Astrocyte of the spinal cord (primary cell): ENCODE measurements at places on chromosomes 6 and 20.

- no peak for DNase-seq
Observed at GRCh38 chr20:23691675-23692074, 2.8 kb upstream of the CST4 start.

GRCh38 chr20:64053841-64054661, 4.6 kb upstream of the SOX18 start:
- DNase-seq = peak; percentile 23

DNA sequence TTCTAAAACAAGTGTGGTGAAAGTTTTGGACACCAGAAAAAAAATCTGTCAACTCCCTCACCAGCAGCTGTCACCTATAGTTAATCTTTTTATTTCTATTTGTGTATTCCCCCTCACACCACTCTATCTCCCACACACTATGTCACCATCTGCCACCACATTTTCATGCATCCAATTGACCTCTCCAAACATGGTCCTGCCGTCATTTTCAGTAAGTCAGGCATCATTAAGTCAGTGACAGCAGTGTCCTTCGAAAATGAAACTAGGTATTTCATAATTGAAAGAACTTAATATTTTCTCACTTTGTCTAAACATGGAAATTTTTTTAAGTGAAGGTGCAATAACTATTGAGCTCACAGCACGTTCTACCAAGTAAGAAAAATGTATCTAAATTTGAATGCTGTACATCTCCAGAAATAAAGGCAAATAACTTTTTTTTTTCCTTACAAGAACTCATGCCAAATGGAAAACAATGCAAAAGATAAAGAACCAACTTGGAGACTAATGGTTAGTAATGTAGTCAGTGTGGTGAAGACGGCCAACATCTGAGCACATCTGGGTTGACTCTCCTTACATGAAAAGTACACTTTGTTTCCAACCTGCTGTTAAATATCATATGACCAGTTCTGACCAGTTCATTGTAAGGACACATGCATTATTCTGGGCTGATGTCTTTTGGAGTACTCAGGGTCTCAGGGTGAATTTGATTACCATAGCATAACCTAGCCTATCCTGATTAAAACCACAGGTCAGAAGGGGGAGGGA, 623.3 kb upstream of the MANEA start:
- no peak for DNase-seq

DNA sequence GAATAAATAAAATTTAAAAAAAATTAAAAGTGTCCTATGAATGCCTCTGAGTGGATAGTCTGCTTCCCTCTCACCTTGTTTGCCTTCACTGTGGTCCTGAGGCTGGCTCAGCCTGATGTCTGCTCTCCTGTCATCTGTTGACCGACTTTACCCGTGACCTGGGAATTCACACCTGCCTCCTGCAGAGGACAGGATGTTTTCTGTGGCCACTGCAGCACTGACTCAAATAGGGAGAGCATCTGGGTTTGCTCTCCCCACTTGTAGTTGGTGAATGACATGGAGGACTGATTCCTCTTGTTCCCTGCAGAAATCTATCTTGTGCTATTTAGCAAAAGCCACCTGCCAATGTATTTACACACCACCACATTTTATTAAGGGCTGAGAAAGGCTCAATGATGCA, 52.4 kb upstream of the ERVFRD-1 start:
- no peak for DNase-seq

GRCh38 chr6:101703311-101703710, 309.8 kb downstream of the GRIK2 start:
- no peak for DNase-seq

DNA sequence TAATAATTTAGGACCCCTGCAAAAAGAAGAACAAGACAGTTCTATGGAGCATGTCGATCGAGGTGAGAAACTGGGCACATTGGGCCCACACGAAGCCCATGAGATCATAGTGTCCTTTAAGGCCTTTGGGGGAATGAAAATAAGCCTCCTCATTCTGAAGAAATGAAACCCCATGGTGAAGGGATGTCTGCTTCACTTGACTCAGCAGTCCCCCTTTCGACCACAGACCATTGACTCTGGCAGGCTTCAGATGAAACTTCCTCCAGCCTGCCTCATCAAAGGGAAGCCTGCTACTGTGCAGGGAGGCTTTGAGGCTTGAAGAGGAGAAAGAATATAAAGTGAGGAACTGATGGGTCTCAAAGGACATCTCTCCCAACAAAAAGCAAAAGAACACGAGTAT, 144.2 kb upstream of the FBXL4 start:
- no peak for DNase-seq

DNA sequence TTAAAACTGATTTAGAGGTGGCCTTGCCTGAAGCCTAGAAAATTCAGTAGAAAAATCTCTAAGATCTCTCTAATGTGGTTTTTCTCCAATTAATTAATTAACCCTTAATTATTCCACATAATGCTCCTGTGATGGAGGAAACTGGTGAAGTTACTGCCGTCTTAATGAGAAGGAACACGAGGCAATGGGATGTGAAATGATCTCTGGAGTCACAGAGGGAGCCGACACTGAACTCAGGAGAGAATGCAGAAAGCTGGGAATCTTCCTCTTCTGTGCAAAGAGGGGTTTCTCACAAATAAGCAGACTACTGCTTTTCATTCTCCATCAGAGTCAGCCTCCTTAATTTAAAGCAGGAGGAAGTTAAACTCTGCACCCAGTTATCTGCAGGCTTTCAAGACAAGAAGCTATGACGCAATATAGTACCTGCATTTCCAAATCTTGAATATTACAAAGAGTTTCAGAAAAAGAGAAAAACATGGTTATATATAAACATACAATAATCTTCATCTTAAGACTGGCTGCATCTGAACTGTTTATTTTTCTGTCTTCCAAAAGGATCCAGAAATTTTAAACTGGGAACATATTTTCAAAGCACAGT, 18.1 kb upstream of the SNRPB2 start:
- DNase-seq = no peak

GRCh38 chr6:72580281-72580940, 41.5 kb upstream of the KCNQ5 start:
- peak; percentile 79 for DNase-seq

GRCh38 chr20:10651227-10651990, 22.4 kb downstream of the JAG1 start:
- peak; percentile 82 for DNase-seq

GRCh38 chr20:53917145-53918019, 153.0 kb downstream of the BCAS1 start:
- DNase-seq = no peak

- no peak for DNase-seq
Observed at GRCh38 chr20:37463726-37464494, 57.1 kb upstream of the NNAT start.

DNA sequence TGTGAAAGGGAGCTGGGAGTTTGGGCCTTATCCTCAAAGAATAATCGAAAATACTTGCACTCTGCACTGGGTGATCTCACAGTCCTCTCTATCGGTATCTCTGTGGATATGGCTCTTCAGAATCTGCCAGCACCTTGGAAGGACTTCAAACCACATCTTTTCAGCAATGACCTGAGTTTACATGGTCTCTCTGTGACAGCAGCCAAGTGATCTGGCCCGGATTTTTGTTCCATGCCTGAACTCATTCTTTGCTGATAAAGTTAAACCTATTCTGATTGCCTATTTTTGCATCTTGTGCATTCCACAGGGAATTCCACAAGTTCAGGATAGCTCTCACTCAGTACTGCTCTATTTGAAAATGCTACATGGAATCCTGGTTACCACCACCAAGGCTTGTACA, 98.9 kb downstream of the HDGFL1 start:
- DNase-seq = peak; percentile 20

- DNase-seq = no peak
Observed at GRCh38 chr6:33824461-33825154, 20.8 kb upstream of the MLN start.

GRCh38 chr20:58071991-58072390, 156.5 kb downstream of the ANKRD60 start:
- no peak for DNase-seq

- no peak for DNase-seq
Observed at GRCh38 chr20:15951658-15952057, 621.6 kb downstream of the KIF16B start.

- DNase-seq = no peak
Observed at GRCh38 chr6:116463301-116463700, 2.1 kb downstream of the CALHM6 start.

GRCh38 chr6:13384506-13384905, 56.2 kb upstream of the TBC1D7 start:
- DNase-seq = no peak

- DNase-seq = no peak
Observed at GRCh38 chr6:13368731-13369115, 40.4 kb upstream of the TBC1D7 start.

DNA sequence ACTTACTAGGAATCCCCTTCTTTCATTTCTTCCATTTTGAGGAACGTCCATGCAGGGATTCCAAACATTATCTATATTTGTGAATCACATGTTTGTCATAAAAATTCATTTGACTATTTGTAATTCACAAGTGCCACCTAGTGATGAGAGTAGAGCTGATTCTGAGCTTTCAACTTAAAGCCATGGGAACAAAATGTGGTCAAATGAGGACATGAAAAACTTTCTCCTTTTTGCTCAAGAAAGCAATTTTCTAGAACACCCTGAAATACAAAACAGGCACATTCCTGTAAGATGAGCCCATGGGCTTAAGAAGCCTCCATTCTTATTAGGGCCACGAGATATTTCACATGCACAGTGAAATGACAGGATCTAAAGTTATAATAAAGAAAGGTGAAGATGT, 12.3 kb downstream of the MAP3K7 start:
- peak; percentile 48 for DNase-seq

DNA sequence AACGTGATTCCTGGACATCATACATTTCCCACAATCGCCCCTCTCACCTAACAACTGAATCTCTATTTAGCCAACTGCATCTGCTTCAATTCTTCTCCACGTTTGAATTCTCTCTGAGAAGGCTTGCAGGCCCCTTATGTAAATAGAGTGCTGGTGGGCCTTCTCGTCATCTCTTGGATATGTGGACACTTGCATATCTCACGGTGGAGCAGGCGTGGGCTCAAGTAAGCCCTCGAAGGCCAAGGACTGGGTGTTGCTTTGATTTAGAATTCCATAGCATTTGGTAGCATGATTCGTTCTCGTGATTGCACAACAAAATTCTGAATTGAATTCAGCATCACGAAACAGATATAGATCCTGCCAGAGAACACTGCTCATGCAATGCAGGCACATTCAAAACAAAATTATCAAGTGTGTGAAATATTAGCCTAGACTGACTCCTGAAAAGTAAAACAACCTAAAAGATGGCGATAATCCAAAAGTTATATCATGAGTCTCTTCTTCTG, 613.6 kb downstream of the TFAP2A start:
- no peak for DNase-seq

DNA sequence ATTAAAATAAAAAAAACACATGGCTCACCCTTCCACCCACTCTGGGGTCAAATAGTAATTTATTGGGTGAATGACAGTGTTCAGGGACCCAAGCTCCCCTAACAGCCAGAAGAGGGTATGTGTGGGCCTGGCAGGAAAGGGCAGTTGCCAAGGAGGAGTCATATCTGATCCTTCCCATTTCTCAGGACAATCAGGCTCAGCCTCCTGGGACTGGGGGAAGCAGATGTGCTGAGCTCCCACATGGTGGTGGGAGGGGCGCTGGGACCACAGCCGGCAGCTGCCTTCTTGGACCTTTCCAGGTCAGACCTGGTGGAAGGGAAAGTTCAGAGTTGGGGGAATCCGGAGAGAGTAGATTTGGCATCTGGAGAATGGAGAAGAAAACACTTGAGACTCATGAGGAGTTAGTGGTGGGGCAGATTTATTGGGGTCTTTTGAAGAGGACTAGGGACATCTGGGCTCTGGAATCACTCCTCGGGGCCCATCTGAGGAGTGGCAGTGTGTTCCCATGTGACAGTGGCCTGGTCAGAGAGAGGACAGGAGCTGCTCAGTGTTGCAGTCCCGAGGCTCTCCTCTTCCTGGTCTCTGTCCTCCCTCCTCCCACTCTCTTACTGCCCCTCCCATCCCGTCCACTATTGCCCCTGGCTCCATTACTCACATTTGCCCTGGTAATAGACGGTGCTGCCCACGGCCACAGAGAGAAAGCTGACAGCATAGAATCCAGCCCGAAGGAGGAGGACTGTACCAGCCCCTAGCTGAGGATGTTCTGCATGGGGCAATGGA, 3.0 kb downstream of the LST1 start:
- no peak for DNase-seq

- DNase-seq = peak; percentile 62
Observed at GRCh38 chr6:16273256-16273655, 34.9 kb downstream of the GMPR start.

DNA sequence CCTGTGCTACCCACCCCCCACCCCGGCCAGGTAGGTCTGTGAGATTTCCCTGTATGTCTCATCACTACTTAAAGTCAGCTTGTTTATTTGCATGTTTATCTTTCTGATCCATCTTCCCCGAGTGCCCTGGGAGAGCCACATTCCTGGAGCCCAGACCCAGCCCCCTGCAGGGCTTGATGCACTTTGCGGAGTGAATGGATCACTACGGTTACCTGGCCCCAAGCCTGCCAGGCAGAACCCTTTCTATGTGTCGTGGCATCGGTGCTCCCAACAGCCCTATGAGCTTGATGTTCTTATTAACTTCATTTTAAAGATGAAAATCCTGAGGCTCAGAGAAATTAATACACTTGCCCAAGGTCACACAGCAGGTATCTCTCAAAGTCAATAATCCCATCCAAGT, 13.6 kb upstream of the SLCO4A1 start:
- no peak for DNase-seq

- no peak for DNase-seq
Observed at GRCh38 chr20:35088231-35089145, 4.1 kb downstream of the TRPC4AP start.

DNA sequence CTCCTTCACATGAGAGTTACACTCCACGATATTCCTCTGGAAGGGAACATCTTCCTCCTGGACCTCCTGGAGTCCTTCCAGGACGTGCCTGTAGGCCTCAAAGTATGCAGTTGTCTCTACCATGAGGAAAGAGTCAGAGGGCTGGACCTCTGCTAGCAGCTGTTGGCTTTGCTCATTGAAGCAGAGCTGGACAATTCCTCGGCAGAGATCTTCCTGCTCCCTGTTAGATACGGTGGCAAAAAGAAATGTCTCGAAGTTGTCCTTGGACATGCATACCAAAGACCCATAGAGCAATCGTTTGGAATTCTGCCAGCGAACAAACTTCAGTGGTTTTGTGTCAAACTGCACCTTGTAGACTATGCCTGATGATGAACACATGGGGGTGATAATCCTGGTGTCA, 7.7 kb downstream of the ZNFX1 start:
- DNase-seq = no peak

DNA sequence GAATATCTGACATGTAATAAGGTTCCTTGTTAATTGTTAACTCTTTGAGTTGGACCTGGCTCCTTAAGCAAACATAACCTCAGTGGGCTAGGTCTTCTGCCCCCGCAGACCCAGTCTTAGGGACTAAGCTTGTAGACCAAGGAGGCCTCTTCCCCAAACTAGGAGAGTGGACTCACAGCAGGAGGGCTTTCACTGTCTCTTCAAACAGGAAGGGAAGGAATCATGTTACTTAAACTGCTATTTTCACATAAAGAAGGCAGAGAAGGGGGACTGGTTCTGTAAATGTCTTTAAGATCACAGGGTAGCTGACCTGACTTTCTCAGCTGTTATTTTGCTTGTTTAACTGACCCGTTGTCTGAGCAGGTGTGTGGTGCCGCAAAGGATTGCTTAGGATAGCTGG, 34.9 kb upstream of the PRDM1 start:
- no peak for DNase-seq

- DNase-seq = peak; percentile 63
Observed at GRCh38 chr20:22805219-22805618, 220.8 kb upstream of the FOXA2 start.

GRCh38 chr6:56238352-56238751, 9.0 kb downstream of the COL21A1 start:
- no peak for DNase-seq

- DNase-seq = no peak
Observed at GRCh38 chr6:162068340-162068739, 659.2 kb downstream of the PRKN start.
